ENCODE measurements at places on chromosomes 4 and X. TPM values are rescaled to one million over a fixed set of nuclear protein-coding genes. Genes with fewer than 3 reads are reported as not detected.

Gene TSPAN6
- total RNA-seq: 103 TPM

GRCh38 chr4:7808181-7808580 is 131.5 kb downstream of the AFAP1 start:
- DNase-seq: no peak

GRCh38 chr4:189815404-189816192 is 125.1 kb upstream of the FRG1 start:
- no peak for DNase-seq

DNA sequence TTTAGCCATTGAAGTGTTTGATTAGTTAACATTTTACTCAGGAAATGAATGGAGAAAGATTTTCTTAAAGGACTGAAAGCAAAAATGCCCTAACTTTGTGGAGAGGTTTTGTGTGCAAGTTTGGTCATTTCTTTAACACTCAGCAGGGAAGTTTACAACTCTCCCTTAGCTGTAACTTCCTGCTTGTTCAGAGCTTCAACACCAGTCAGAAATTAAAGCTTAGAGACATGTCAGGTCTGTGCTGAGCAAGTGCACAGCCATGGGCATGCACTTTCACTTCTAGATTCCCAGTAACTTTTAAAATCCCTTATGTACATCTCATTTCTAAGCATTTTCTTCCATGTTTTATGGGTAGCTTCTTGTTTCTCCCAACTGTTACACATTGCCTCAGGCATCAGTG is 326.0 kb downstream of the ACTRT1 start:
- no peak for DNase-seq

- no peak for DNase-seq
These were observed 68.3 kb downstream of the PJA1 start for GRCh38 chrX:69096963-69097362.

DNA sequence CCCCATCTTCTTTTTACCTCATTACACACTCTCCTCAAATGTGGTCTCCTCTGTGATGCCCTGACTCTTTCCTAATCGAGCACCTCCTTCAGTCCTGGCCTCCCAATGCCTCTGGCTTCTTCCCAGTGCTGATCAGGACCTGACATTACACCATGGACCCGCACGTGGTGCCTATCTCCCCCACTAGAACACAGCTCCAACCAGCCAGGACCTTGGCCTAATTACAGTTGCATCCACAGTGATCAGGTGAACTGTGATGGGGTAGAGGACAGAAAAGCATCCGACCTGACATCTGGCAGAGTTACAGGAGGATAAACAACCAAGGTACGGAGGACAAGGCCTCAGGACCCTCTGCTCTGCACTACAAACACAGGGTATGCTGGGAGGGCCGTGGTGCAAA is 12.4 kb downstream of the LYAR start:
- no peak for DNase-seq

DNA sequence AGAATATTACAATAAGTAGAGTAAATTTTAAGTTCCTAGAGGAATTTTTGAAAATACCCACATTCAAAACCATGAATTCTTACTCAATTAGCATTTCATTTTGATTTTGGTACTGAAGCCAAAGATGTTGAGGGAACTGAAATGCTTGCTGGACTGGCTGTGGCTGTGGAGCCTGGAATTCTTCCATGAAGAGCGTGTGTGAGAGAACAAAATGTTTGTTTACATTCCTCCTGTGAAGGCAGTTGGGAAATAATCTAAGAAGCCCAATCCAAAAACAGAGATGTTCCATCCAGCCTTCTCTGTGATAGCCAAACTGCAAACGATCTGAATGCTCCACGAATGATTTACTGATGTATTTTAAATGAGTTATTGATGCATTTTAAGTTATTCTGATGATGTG is 3.8 kb upstream of the ADH1B start:
- DNase-seq: no peak
